Left renal cortex interstitium (tissue), 4 donors: ENCODE measurements at places on chromosomes 4 and X. TPM values are rescaled to one million over a fixed set of nuclear protein-coding genes. Genes with fewer than 3 reads are reported as not detected.

DNA sequence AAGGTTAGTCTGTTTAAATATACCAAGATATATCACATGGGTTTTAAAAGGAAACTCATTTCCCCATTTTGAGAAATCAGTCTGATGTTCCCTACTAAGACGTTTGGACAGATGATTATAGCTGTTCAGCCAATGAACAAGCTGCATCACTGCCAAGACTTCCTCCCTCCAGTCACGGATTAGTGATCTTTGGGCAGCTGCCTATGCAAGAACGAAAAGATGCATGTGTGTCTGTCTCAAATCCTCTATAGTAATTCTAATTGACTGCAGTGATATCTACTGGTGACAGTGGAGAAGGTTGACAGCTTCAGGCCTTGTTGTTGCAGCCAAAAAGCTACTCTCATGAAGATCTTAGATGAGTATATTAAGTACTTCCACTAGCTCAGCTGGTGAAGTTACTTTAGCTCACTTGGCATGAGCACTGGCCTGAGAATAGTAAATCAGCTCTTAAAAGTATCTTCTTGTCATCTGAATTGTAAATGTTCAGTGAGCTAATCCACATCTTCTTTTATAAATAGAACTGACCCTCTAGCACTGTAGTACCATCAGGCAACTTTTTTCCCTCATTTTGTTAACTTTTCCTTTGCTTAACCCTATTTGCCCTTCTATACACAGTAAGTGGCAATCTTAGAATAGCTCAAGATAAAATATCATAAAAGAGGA, 134.5 kb upstream of the PCDH10 start:
- no peak for DNase-seq

Gene RNF128
- polyA plus RNA-seq = 8.4 TPM

Gene MAP3K15
- polyA plus RNA-seq = 4.4 TPM

DNA sequence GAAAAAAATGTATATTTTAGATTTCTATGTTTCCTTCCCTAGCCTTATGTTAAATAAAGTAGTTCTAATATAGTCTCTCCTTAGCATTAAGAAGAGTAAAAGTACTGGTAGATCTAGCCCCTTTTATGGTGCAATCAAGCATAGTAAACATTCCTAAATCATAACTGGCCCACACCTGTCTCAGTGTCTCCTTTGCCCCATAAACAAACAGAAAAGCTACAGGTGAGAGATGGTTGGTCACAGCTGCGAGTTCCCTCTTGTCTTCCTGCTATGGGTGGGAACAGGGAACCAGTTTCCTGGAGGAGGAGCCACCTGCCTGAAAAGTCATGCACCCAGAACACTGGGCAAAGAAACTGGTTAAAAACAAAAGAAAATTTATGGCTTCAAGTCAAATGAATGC, 16.6 kb downstream of the SOWAHB start:
- no peak for DNase-seq

DNA sequence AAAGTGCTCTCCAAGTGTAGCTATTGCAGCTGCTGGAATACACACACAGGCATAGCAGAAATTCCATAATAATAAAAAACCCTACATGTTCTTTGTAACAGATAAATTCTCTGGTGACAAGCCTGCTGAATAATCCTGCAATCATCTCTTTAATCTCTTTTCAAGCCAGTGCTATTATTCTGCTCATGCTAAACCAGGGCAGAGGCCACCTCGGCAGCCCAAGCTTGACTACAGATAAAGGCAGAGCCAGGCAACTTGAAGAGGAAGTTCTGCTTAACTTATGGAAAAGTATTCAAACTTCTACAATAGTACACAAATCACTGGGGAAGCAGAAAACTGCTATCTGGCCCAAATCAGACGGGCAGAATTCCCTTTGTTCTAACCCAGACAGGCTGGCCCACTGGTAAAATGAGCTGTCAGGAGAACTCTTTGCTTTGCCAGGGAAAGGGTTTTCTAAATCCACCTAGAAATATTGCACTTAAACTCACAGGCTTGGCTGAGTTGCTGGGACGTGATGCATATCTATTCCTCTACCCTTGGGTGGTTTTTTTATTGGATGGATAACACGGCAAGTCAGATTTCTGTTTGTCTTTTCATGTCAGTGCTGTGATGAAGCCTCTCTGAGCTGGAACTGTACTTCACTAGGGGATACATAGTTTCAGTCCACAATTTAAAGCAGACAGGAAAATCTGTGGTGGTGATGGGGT, 70.5 kb downstream of the GATB start:
- no peak for DNase-seq

DNA sequence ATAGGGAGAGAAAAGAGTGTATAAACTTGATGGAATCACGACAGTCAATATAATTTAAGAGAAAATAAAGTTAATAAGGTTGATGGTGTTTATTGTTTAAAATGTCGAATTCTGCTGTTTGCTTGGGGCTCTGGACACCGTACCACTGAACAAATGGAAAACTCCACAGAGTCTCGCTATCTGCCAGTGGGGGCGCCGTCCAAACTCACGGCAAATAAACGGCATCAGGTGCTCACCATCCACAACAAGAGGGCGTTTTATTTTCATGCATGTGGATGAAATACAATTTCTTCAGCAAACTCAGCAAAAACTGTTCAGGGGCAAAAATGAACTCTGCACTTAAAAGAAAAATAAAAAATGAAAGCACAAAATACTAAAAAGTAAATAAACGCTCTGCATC, 46.6 kb upstream of the FAM47C start:
- DNase-seq = no peak

GRCh38 chr4:28287831-28288233, 1427.2 kb downstream of the STIM2 start:
- DNase-seq = no peak

Gene F11
- 3.2 TPM for polyA plus RNA-seq

GRCh38 chrX:74133156-74133796, 170.7 kb upstream of the ZCCHC13 start:
- peak; percentile 1 for DNase-seq

GRCh38 chrX:42886519-42886918, 108.6 kb upstream of the PPP1R2C start:
- no peak for DNase-seq

GRCh38 chrX:85998954-85999353, 48.4 kb downstream of the CHM start:
- no peak for DNase-seq

DNA sequence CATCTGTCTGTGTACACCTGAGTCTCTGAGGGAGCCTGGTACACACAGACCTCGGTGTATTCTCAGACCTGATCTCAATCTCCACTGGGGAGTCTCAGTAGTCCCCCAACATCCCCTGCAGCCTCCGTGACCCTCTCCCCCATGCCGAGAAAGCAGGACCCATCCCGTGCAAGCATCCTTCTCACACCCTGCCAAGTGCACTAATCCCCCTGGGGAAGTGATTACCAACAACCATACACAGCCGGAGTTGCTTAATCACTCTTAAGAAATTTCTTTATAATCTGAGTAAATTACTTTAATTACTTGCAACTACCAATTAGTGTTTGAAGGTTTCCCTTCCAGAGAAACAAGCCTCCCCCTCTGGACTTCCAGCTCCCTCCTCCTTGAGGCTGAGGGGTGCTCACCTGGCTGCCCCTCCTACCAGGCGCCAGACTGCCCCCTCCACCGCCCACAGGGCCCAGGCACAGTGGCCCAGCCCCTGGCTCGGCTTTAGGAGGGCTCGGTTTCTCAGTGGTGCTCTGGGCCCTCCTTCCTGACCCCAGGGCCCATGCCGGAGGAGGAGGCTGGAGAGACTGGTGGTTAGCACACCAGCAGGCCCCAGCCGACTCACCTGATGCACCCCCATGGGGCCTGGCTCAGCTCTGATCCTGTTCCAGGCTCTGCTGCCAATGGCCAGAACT, 43.8 kb downstream of the PJA1 start:
- DNase-seq = no peak

- no peak for DNase-seq
Measured at GRCh38 chrX:1472975-1473374, 20.3 kb upstream of the ASMTL start.

GRCh38 chr4:44147571-44148075, 301.0 kb downstream of the KCTD8 start:
- DNase-seq = no peak

DNA sequence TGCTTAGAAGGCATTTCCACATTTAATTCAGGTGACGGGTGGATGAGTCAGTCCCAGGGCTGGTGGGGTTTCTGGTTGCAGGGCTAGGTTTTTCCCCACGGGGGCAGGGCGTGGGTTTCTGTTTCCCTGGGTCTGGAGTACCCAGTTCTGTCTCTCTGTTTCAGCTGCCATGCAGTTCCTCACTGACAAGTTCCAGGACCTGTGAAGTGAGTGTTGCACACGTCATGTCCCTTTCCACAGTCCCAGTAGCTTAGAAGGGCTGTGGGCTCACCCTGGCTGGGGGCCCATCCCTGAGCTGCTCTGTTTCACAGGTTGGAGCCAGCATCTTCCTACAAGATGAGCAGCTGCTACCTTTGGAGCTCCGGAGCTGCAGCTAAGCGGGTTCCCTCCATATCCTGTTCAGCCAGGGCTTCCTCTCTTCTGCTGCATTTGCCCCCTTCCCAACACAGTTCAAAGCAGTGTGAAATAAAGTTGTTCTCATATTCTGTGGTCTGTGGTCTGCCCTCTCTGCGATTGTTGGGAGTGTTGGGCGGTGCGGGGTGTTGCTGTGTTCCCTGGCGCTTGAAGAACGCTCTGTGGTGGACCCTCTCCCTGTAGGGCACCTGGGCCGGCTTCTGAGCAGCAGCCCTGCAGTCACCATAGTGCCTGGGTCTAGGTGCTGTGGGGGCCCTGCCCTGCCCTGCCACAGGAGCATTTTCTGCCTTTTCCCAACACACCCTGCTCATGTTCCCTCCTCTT, 3.9 kb downstream of the LOC101059915 start:
- DNase-seq = no peak

DNA sequence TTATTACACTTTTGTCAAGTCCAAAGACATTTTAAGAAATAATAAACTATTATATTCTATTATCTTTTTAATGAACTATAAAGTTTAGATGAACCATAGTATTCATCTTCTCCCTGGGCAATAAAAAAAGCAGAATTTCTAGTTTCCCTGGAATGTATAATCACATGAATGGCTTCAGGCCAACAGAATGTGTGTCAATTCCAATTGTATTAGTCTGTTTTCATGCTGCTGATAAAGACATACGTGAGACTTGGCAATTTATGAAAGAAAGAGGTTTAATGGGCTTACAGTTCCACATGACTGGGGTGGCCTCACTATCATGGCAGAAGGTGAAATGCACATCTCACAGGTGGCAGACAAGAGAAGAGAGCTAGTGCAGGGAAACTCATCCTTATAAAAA, 70.7 kb upstream of the ANXA10 start:
- DNase-seq = no peak

DNA sequence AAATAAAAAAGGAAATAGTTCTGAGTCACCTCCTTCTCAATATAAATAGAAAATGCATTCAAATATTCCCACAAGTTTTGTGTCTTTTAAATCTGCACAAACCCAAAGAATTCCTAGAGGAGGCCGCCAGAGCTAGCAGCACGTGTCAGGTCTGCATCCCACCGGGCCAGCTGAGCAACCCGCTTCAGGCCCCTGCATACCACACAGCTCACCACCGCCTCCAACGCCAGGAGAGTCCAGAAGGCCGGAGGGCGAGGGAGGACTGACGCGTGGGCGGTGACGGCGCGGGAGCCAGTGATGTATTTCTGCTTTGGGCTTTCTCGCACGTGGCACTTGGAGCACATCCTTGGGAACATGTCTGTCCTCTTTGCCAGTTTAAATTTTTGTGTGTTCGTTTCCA, 61.9 kb upstream of the CLDN34 start:
- DNase-seq = no peak

GRCh38 chr4:145352438-145353145, 129.1 kb upstream of the SMAD1 start:
- DNase-seq = no peak

Gene ASMTL
- polyA plus RNA-seq = 49.2 TPM

Gene PCYT1B
- 3.2 TPM for polyA plus RNA-seq

DNA sequence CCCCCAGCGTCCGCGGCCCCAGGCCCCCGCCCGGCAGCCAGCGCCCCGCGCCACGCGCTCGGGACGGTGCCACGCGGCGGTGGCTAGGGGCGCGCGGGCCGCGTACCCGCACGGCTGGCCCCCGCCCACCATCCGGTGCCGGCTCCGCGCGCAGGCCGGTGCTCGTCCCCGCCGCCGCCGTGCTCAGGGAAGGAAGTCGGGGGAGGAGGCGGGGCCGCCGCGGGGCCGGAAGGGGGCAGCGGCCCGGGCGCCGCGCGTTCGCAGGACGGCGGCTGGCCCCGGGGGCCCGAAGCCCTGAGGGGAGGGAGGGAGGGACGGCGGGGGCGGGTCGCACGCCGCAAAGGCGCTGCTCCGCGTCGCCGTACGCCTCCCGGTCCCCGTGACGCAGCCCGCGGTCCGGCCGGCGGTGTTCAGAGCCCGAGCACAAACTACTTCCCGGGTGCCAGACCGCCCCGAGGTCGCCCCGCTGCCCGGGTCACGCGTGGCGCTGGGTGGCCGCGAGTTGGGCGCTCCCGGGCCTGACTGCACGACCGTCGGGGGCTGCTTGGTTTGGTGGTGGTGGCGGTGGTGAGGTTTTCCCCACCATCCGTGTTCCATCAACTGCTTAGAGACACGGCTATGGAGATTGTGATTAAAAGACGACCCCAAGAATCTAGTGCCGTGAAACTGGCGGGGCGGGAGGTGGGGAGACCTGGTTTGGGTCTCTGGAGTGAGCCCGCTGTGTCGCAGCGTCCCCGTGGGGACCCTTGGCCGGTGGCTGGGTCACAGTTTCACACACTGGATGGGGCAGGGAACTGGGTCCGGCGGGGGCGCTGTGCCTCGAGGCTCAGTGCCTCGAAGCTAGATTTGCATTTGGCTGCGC, at the start of gene DCTD:
TSS of gene DCTD (minus strand) at position 205 of the 862 bp plus-strand sequence. CDS start 1,818 bp downstream, outside the sequence.
- no peak for DNase-seq

Gene ADH1C
- 86.3 TPM for polyA plus RNA-seq

DNA sequence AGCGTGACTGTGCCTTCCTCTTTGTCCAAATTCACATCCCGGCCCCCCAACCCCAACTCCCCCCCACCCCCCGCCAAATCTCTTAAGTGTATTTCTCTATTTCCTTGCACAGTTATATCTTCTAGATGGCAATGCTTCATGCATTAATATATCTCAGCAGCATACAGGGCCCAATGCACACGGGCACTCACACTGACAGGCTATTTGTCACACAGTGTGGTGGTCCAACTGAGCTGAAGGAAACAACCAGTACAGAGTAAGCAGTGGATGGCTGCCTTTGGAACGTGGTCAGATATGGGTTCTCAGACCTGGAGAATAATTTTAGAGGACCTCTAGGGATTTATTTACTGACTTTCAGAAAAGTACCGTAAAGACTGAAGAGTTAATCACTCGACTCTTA, 681 bp downstream of the EXOC1 start:
- no peak for DNase-seq

GRCh38 chr4:76216975-76217814, 3.6 kb upstream of the SCARB2 start:
- DNase-seq = no peak

Gene CXorf49
- not detected for polyA plus RNA-seq
